Esophagus muscularis mucosa (tissue), 4 donors: ENCODE measurements at places on chromosomes 6 and 20. TPM values are rescaled to one million over a fixed set of nuclear protein-coding genes. Genes with fewer than 3 reads are reported as not detected.

GRCh38 chr20:38184101-38184500 is 19.0 kb upstream of the TGM2 start:
- H3K36me3 ChIP-seq = no peaks in the 10 kb centered on the region
- H3K27ac ChIP-seq = no peak overlapping the region
- no peak for DNase-seq
- no peaks in the 10 kb centered on the region for H3K4me1 ChIP-seq

- no peak for DNase-seq
- H3K27ac ChIP-seq = peak overlapping the region; percentile 57
- peaks cover 18% of the 10 kb centered on the region for H3K4me1 ChIP-seq
- H3K36me3 ChIP-seq = no peaks in the 10 kb centered on the region
- H3K4me3 ChIP-seq = no peak overlapping the region
- peaks cover 8% of the 10 kb centered on the region for H3K27me3 ChIP-seq
Measured at GRCh38 chr20:50267041-50267865, 76.6 kb downstream of the CEBPB start.

- DNase-seq = no peak
- H3K27me3 ChIP-seq = no peaks in the 10 kb centered on the region
- no peak overlapping the region for H3K4me3 ChIP-seq
- no peak overlapping the region for H3K27ac ChIP-seq
- H3K36me3 ChIP-seq = no peaks in the 10 kb centered on the region
Measured at GRCh38 chr6:10368861-10369260, 46.0 kb downstream of the TFAP2A start.

The OGFR gene
- total RNA-seq = 61.5 TPM

DNA sequence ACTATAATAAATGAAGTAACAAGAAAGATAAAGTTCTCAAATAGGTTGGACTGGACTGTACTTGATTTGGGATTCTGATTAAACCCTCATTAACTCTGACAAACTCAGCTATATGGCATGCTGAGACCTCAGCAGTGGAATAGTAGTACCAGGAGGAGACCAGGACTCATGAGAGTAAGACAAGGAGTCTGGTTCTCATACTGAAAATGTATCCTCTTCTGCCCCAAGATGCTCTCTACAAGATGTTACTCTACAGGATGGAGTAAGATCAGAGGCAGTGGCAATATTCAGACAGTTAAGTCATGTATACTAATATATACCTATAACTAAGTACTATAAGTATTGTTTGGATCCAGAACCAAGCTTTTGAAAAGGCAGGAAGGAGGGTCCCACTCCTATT is 31.9 kb upstream of the SYNCRIP start:
- H3K27me3 ChIP-seq = no peaks in the 10 kb centered on the region
- no peak for DNase-seq
- no peaks in the 10 kb centered on the region for H3K36me3 ChIP-seq
- peaks cover 61% of the 10 kb centered on the region for H3K4me1 ChIP-seq
- H3K27ac ChIP-seq = peak overlapping the region; percentile 90

DNA sequence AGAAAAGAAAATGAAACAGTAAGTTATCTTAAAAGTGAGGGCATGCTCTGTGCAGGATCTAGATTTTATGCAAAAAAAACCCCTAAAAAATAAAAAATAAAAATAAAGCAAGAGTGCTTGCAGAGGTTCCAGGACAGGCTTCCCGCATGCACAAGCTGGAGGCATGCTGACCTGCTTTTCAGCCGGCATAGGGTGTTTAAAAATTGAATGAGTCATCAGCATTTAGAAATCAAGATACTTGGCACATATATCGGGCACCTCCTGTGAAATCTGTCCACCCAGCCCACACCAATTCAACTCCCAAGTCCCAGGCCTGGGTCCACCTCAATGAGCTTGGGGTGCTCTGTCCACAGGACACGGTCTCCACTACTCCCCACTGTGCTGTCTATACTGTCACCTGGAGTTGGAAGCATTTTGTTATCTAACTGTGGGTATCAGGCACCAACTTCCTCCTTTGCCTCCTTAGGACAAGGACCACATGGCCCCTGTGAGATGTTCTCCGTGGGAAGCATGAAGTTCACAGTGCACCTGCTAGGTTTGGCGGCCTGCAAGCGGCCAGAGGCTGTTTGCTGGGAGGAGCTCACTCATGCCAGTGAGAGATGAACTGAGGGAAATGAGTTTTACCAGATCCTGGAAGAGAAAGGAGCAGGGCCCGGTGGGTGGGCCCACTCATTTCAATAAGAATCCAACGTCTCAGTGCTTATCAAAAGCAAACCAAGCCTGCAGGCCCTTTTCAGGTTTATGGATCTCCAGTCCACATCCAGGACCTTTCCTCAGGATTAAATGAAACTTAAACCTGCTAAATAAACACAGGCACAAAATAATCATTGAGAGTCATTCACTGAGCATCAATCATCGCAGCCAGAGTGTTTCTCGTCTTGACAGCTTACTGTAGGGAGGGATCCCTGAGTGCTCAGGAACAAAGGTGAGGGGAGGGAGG is 121.1 kb downstream of the FOXA2 start:
- no peaks in the 10 kb centered on the region for H3K4me1 ChIP-seq
- DNase-seq = no peak
- no peak overlapping the region for H3K27ac ChIP-seq
- no peak overlapping the region for H3K4me3 ChIP-seq
- H3K36me3 ChIP-seq = no peaks in the 10 kb centered on the region
- no peaks in the 10 kb centered on the region for H3K27me3 ChIP-seq

The ZNF292 gene
- total RNA-seq = 28.3 TPM

DNA sequence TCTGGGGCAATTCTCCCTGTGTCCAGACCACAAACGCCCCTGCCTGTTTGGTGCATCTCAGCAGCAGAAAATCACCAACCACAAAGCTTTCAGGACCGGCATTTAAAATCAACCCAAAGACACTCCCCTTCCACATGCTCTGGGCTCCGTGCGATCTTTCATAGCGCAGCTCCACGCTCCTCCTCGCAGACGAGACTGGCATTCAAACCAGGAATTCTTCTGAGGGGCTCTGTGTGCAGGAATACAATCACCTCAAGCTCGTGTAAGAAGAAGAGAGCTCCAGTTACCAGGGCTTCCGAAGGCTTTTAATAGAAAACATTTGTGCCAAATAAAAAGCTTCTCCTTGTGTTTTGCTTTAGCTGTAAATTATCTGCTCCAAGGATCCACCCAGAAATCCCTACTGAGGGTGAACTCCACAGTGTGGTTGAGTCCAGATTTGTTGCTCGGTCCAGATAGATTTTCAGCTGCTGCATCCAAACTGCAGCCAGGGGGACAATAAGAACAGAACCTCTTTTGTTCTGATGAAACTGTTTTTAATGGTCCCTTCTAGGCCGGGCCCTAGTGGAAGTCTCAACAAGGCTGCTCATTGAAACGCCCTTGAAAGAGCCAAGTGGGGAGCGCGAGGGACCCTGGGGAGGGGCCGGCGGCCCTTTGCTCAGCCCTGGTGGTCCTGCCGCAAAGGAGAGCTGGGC is 16.4 kb upstream of the BMP7 start:
- H3K27me3 ChIP-seq = peaks cover 22% of the 10 kb centered on the region
- peaks cover 19% of the 10 kb centered on the region for H3K4me1 ChIP-seq
- H3K27ac ChIP-seq = peak overlapping the region; percentile 3
- H3K36me3 ChIP-seq = no peaks in the 10 kb centered on the region
- H3K4me3 ChIP-seq = no peak overlapping the region
- no peak for DNase-seq

DNA sequence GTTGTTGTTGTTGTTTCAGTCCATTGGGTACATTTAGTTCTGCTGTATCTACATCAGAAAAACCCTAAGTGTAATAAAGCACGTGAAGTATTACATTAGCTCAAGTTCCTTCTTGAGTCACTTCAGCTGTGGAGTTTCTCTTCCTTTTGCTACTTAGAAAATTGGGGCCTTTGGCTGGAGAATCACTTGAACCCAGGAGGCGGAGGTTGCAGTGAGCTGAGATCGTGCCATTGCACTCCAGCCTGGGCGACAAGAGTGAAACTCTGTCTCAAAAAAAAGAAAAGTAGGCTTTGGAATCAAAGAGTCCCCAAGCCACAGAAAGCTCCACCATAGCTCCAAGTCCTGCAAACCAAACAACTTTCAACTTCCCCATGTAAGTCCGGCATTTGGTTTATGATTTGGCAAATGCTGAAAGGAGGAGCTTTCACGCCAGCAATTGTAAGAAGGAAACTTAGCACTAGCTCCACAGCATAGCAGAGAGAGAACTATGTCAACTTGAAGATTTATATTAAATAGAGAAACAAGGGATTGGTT is 56.5 kb upstream of the RNF144B start:
- no peaks in the 10 kb centered on the region for H3K36me3 ChIP-seq
- no peak overlapping the region for H3K4me3 ChIP-seq
- H3K4me1 ChIP-seq = peaks cover 9% of the 10 kb centered on the region
- H3K27me3 ChIP-seq = no peaks in the 10 kb centered on the region
- H3K27ac ChIP-seq = no peak overlapping the region

DNA sequence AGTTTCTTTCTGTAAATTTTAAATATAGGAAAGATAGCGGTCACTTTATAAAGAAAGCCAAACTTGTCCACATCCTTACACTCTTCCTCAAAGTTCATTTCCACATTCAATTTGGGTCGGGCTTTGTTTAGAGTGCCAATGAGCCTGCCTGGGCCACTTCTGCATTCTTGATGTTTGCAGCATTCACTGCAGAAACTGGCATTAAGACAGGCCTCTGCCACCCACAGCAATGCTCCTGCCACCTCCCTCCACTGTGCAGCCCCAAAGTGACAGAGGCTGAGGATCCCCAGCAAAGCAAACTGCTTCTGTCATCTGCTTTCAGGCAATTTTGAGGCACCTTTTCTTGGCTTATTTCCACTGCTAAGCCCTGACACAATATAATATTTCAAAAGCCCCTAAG is 61.2 kb downstream of the TNFAIP3 start:
- H3K4me3 ChIP-seq = no peak overlapping the region
- peaks cover 14% of the 10 kb centered on the region for H3K4me1 ChIP-seq
- DNase-seq = no peak
- no peak overlapping the region for H3K27ac ChIP-seq
- no peaks in the 10 kb centered on the region for H3K36me3 ChIP-seq
- H3K27me3 ChIP-seq = no peaks in the 10 kb centered on the region

The CCDC28A gene
- total RNA-seq = 26.0 TPM

DNA sequence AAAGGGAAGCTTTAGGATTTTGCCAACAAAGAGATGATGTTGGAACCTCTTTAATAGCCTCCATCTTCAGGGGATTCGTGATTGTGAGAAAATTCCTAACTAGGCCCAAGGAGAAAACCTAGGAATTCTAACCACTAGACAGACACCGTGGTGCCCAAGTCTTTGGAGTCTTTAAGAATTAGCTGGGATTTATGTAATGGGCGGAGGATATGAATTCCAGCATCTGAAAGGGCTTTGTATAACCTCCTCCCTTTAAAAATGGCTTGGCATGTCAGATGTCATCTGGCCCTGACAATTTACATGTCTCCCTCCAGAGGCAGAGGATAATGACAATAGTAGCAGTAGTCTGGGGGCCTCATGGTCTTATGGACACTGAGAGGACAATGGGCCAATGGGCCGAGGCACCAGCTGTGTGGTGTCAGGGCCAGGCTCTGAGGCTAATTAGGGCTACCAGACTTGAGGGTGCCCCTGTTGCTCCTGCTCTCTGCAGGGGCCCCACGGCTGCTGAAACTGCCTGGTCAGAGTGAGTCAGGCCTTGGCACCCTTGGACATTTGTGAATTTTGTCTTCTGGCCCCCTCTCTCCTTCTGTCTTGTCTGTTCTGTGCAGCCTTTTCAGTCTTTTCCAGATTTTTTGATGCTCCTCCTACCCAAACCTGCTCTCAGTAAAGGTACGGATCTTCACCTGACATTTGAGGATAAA is 113.9 kb downstream of the EDN1 start:
- no peak overlapping the region for H3K27ac ChIP-seq
- DNase-seq = no peak
- H3K27me3 ChIP-seq = no peaks in the 10 kb centered on the region
- no peaks in the 10 kb centered on the region for H3K36me3 ChIP-seq

DNA sequence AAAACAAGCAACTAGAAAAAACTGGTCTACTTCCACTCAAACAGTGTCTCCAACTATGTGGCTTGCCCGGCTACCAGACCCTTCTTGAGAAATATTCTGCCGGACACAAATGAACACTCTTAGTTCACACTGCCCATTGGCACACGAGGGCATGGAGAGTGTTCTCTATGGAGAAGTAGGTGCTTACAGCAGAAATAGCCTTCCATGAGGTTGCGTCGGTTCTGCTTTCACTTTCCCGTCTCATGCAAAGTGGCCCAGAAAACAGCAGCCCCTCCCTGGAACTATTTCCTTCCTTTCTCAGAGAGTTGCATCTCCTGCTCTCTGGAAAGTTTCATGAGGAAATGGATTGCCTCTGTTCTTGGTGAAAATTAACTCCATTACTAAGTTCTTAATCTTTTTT is 9.5 kb upstream of the HLA-DOA start:
- peak overlapping the region; percentile 72 for H3K27ac ChIP-seq
- H3K36me3 ChIP-seq = no peaks in the 10 kb centered on the region
- peaks cover 31% of the 10 kb centered on the region for H3K4me1 ChIP-seq
- peak overlapping the region; percentile 29 for H3K4me3 ChIP-seq
- DNase-seq = no peak

The EFCAB8 gene
- not detected for total RNA-seq

GRCh38 chr6:24251339-24251738 is 106.5 kb downstream of the DCDC2 start:
- H3K4me3 ChIP-seq = no peak overlapping the region
- H3K36me3 ChIP-seq = no peaks in the 10 kb centered on the region
- H3K4me1 ChIP-seq = no peaks in the 10 kb centered on the region
- H3K27me3 ChIP-seq = no peaks in the 10 kb centered on the region
- no peak overlapping the region for H3K27ac ChIP-seq
- DNase-seq = no peak

- H3K27me3 ChIP-seq = no peaks in the 10 kb centered on the region
- H3K4me3 ChIP-seq = no peak overlapping the region
- no peak for DNase-seq
Measured at GRCh38 chr6:33013608-33014007, 4.2 kb upstream of the HLA-DOA start.

The ERMARD gene
- 9.6 TPM for total RNA-seq

GRCh38 chr6:24740861-24741260 is 21.9 kb upstream of the C6orf62 start:
- H3K27me3 ChIP-seq = no peaks in the 10 kb centered on the region
- no peak overlapping the region for H3K27ac ChIP-seq
- H3K4me1 ChIP-seq = no peaks in the 10 kb centered on the region
- no peak for DNase-seq
- no peak overlapping the region for H3K4me3 ChIP-seq

The THBS2 gene
- total RNA-seq = 31.2 TPM

- H3K27me3 ChIP-seq = no peaks in the 10 kb centered on the region
- H3K36me3 ChIP-seq = no peaks in the 10 kb centered on the region
- DNase-seq = no peak
- no peak overlapping the region for H3K27ac ChIP-seq
- no peak overlapping the region for H3K4me3 ChIP-seq
Measured at GRCh38 chr20:10631126-10631525, 42.7 kb downstream of the JAG1 start.

- H3K4me1 ChIP-seq = no peaks in the 10 kb centered on the region
- no peak overlapping the region for H3K4me3 ChIP-seq
- no peak for DNase-seq
- H3K27ac ChIP-seq = no peak overlapping the region
- H3K36me3 ChIP-seq = peaks cover 4% of the 10 kb centered on the region
Measured at GRCh38 chr6:144744720-144745119, 459.6 kb downstream of the UTRN start.

GRCh38 chr6:159645640-159646039 is 47.4 kb downstream of the SOD2 start:
- no peaks in the 10 kb centered on the region for H3K27me3 ChIP-seq
- DNase-seq = no peak
- no peak overlapping the region for H3K27ac ChIP-seq
- H3K4me1 ChIP-seq = no peaks in the 10 kb centered on the region
- no peaks in the 10 kb centered on the region for H3K36me3 ChIP-seq

The GMDS gene
- total RNA-seq = 3.6 TPM

The ESR1 gene
- 0.84 TPM for total RNA-seq

The SCRT2 gene
- total RNA-seq = not detected
